ENCODE measurements at places on chromosomes 7 and 10.

- no peak for DNase-seq
Measured at GRCh38 chr7:156993021-156993924, 17.2 kb downstream of the MNX1 start.

DNA sequence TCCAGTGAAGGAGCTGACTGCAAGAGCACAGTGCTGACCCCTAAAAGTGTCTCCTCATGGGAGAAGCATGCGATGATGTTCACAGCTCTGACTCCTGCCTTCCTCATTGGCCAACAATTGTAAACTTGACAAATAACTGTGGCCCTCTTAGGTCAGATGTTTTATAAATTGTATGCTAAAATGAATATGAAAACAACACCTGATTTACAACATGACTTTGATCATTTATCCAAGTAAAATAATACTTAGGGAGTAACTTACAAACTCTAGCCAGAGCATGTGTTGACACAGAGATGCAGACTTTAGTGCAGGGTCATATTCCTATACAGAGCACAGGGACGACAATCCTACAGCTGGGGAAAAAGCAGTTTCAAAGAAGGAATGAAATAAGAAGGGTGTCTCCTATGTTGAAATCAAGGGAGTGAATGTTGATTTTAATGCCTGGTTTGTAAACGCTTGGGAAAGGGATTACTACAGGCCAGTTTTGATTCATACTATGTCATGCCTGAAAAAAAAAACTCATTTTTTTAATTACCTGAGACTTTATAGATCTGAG, 391.4 kb upstream of the AKR1E2 start:
- no peak for DNase-seq

DNA sequence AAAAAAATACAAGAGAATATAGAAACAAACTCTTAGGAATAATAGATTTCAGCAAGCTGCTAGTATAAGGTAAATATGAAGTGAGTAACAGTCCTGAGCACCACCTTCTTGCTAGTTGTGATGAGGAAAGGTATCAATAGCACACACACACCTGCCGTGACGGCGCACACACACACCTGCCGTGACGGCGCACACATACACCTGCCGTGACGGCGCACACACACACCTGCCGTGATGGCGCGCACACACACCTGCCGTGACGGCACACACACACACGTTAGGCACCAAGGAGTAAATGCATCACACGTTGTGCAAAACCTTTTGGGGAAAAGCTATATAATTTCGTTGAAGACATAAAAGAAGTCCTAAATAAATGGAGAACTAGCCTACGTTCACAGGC, 4.7 kb upstream of the JAKMIP3 start:
- no peak for DNase-seq

DNA sequence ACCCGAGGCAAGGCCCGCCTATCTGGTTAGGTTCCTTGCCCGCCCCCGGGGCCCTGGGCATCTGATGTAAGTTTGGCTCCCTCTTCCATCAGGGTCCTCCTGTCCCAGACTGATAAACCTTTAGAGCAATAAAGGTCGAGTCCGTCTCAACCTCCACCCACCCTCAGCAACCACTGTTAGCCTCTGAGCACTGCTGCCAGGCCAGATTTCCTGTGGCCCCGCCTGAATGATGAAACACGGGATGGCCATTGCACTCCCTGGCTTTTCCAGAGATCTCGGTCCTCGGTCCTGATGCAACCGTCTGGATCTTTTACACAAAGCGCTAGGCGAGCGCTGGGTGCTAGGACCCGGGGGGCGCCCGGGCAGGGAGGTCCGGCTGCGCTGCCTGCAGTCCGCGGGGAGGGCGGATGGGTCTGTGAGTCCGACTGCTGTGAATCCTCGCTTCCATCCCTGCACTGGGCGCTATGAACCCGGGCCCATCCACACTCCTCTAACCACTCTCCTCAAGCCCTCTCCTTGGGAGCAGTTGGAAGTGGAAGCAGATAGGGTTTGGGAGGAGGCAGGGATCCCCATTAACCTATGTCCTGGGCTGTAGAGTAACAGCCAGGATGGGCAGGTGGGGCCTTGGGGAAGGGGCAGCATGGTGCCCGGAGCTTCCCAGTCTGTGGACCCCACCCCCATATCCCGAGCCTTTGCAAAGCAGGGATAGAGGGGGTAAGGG, 875 bp upstream of the DDIT4 start:
- DNase-seq: peak; percentile 94

GRCh38 chr10:987620-987869, 689 bp upstream of the GTPBP4 start:
- DNase-seq: no peak

GRCh38 chr7:69832356-69832755, 234.1 kb downstream of the AUTS2 start:
- DNase-seq: no peak

DNA sequence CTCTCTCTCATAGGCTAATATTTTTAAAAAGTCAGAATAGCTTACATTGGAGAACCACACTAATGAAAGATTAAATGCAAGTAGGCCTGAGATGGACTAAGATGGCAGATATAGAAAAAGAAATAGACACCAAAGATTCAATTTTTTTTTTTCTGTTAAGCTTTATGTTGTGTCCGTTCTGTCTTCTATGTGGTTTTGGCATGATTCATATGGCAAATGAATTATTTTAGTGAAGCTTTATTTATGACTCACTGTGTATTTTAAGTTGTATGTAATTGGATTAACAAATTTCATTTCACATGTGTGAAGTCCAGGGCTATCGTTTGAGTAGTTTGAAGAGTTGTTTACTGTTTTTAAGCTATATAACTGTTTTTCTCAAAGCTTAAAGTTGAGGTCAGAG, 214.8 kb downstream of the CAMK1D start:
- DNase-seq: no peak

DNA sequence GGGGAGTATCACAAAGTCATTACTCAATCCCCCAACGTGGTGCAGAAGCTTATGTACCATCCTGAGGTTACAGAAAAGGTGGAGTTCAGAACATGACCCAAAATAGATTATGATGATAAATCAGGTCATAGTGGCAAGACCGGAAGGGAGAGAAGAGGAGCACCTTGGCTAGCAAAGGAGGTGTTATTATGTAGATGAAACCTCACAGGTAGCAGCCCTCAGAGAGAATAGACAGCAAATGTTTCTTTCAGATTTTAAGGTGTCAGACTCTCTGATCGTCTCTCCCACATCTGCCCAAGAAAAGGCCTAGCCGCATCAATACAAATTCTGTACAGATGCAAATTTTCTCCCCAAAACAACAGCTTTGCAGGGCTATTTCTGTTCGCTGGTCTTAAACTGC, 88.3 kb upstream of the SEMA3D start:
- no peak for DNase-seq

DNA sequence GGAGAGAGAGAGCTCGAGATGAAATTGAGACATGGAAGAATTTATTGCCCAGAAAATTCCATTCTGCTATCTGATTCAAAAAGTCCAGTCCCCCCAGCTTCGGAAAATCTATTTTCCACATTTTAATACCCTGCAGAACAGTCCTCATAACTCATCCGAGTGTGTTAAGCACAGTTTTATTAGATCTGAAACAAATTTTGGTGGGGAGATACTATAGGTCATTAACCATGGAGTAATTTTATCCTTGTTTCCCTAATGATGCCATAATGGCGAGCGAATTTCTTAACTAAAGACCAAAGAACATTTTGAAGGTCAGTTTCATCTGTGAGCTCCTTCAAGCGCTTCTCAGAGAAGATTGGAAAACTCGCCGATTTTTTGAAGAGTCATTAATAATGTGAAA, 78.1 kb downstream of the HIF1AN start:
- DNase-seq: no peak

- DNase-seq: no peak
Measured at GRCh38 chr7:128302139-128302538, 41.6 kb downstream of the RBM28 start.

- no peak for DNase-seq
Measured at GRCh38 chr7:10939237-10939910, 34.3 kb upstream of the PHF14 start.

- DNase-seq: no peak
Measured at GRCh38 chr7:16431646-16432424, 10.5 kb upstream of the CRPPA start.

GRCh38 chr7:95220328-95220727, 104.0 kb downstream of the PON1 start:
- DNase-seq: no peak

- DNase-seq: no peak
Measured at GRCh38 chr10:35600193-35600592, 4.9 kb upstream of the GJD4 start.
